ENCODE measurements at places on chromosomes 7 and 10.

DNA sequence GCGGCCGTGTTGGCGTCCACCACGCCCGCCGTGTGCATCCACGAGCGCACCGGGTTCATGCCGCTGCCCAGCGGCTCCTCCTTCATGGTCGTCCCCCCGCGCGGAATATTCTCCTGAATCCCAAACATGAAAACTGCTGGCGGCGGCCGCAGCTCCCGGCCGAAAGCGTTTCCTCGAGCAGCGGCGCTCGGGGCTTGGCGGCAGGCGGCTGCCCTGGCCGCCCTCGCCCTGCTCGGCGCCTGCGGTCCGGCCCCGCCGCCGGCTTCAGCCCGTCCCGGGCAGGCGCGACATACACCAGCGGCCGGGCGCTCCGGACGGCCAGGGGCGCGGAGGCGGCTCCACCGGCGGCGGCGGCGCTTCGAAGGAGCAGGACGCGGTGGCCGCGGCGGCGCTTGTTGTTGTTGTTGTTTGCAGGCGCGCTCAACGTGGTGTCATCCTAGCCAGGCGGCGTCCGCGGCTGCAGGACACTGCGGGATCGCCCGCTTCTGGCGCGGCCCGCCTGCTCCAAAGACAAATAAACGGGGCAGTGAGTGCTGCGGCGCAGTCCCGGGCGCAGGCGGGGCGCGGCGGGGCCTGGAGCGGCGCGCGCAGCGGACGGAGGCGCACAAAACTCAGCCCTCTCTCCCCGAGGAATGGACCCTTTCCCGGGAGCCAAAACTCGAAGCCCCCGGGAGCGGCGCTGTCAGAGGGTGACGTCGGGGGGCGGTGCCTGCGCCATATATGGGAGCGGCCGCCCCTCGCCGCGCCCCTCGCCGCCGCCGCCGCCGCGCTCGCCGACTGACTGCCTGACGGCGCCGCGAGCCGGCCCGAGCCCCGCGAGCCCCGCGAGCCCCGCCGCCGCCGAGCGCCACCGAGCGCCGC, at the start of gene EBF3:
TSS of gene EBF3 (minus strand) at position 634 of the 861 bp plus-strand sequence. CDS start at position 128, 506 bp downstream.
- DNase-seq, result peak; percentile 38

- peak; percentile 62 for DNase-seq
Observed at GRCh38 chr10:71974489-71975021, 10.4 kb downstream of the CHST3 start.

DNA sequence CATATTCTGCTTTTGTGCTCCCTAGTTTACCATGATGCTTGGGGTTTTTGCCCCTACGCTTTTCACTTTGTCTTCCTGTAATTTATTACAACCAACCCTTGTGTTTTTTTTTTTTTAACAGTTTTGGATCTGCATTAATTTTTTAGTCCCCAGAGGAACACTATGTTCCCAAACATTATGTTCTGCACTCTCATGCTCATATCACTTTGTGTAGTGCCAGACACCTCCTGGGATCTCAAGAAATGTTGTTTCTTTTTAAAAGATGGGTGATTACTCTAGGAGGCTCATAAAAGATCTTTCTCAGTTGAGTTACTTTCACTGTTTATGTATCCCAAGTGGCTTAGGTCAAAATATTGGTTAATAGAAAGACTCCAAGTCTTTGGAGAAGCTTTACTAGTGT, 116.2 kb upstream of the MKLN1 start:
- DNase-seq, result no peak

DNA sequence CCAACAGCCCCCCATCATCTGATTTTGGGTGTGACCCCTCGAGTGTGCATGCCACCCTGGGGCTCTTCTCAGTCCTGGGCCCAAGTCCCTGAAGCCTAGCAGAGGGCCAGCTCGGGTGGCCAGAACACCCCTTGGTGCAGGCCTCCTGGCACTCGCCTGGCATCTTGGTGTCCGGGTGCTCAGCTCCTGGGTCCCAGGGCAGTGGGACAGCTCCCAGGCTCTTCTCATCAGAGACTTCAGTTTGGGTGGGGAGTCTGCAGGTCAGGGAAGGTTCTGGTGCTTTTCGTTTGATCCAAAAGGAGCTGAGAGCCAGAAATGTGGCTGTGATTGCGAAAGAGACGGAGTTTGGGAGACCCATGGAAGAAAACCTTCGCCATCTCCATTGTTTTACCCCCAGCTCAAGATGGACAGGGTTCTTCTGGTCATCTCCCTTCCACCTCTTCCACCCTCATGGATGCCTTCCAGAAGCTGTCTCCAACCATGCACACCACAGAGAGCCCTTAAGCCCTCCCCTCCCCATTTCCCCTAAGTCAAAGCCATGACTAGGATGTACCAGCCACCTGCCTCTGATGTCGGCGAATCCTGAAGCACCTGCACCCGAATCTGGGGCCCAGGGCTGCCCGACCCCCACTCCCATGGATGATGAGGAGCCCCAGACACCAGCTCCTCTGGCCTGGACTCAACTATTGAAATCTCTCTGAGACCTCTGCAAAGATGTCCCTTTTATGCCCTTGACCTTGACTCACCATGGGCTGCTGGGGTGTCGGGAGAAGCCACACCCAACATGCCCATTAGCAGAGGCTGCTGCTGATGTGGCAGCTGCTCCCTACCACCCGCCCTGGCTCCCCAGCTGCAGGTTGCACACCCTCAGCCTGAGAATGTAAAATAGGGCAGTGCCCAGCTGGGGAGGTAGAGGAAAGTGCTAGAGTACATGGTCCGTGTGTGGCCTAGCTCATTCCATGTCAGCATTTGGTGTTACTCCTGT, 55.3 kb downstream of the ADCYAP1R1 start:
- no peak for DNase-seq

- DNase-seq, result peak; percentile 79
Observed at GRCh38 chr10:63819753-63820329, 298.6 kb downstream of the REEP3 start.

DNA sequence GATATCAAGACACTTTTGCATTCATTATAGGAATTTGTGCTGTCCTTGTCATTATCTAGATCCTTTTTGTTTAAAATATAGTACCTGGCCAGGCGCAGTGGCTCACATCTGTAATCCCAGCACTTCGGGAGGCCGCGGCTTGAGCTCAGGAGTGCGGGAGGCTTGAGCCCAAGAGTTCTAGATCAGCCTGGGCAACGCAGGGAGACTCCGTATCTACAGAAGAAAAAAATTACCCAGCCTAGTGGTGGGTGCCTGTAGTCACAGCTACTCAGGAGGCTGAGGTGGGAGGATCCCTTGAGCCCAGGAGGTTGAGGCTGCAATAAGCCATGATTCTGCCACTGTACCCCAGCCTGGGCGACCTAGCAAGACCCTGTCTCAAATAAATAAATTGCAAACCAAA, 621 bp upstream of the MORN4 start:
- DNase-seq, result no peak

DNA sequence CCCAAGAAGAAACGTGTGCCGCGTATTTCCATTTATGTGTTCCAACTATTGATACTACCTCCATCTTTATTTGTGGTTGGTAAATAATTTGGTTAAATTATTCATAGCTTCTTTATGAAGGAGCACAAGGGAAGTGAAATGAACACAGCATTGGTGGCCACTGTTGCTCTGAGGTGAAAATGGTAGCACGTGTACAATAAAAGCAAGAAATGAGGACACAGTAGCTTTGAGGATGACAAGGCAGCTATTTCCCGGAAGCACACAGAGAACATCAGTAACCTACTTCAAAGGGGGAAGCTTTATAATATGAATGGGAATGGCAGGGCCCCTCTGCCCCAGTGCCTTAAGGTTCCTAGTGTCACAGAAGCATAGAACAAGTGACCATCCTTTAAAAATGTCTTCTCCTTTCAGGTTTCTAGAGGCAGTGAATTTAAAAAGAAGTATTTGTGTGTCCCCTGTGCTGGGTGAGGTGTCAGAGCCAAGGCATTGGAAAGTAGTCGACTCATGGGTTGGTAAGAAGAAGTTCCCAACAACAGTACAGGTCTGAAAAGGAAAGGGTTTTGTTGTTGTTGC, 78.8 kb downstream of the SGMS1 start:
- no peak for DNase-seq

GRCh38 chr7:24825931-24826661, 68.8 kb upstream of the GSDME start:
- peak; percentile 83 for DNase-seq

- peak; percentile 27 for DNase-seq
Observed at GRCh38 chr7:121395494-121395960, 581 bp downstream of the FAM3C start.

- DNase-seq, result no peak
Observed at GRCh38 chr10:16949816-16950215, 132.6 kb upstream of the RSU1 start.
